ENCODE measurements at places on chromosomes 7 and 10. TPM values are rescaled to one million over a fixed set of nuclear protein-coding genes. Genes with fewer than 3 reads are reported as not detected.

The RNF133 gene
- polyA plus RNA-seq, result 0.18 TPM

DNA sequence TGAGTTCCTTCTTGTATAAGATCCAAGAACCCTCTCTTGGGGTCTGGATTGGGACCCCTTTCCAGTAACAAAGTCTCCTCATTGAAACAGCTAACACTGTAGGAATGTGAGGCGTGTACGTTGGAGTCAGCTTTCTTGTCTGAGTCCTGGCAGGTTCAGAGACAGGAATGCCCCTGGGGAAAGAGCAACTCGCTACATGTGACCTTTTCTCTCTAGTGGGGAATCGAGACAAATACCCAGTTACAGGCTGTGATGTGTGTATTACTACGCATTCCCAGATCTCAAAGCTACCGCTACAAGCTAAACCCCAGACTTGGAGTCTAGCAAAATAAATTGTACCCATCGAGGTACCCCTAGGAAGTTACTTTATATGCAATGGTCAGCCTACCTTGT is 85.6 kb upstream of the FRMD4A start:
- DNase-seq, result no peak

The TDRD1 gene
- not detected for polyA plus RNA-seq

DNA sequence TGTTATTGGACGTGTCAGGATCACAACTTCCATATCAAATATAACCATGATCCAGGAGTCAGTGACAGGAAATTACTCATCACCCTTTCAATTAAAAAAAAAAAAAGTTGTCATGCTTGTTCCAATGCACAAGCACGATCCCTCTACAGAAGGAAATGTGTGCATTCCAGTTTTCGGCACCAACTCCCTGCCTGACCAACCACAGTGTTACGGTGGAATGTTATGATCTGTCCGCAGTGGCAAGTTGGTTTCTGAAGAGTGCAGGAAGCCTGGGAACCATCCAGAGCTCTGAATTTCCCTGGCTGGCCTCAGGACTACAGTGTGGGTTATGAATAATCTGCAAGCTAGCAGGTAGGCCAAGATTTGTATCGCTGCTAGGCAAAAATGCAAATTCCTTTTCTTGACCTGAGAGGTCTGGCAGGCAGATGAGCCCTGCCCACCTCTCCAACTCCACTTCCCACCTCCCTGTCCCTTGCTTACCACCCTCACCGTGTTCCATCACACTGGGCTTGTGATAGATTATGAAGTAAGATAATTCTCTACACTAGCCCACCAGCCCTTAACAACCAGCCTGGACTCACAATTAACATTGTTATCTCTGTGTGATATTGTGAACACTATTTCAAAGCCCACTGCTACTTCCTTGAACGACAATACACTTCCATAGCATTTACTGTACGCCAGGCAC is 20.4 kb downstream of the FRMPD2 start:
- DNase-seq, result no peak

- no peak for DNase-seq
These were observed 117.9 kb upstream of the TMEM168 start for GRCh38 chr7:112908086-112908485.
